GOT3 (cell line): ENCODE measurements at places on chromosomes 2 and 18.

GRCh38 chr2:36404318-36404717 is 48.7 kb downstream of the CRIM1 start:
- DNase-seq, result no peak

- no peak for DNase-seq
Measured at GRCh38 chr2:42324949-42325348, 36.1 kb downstream of the COX7A2L start.

DNA sequence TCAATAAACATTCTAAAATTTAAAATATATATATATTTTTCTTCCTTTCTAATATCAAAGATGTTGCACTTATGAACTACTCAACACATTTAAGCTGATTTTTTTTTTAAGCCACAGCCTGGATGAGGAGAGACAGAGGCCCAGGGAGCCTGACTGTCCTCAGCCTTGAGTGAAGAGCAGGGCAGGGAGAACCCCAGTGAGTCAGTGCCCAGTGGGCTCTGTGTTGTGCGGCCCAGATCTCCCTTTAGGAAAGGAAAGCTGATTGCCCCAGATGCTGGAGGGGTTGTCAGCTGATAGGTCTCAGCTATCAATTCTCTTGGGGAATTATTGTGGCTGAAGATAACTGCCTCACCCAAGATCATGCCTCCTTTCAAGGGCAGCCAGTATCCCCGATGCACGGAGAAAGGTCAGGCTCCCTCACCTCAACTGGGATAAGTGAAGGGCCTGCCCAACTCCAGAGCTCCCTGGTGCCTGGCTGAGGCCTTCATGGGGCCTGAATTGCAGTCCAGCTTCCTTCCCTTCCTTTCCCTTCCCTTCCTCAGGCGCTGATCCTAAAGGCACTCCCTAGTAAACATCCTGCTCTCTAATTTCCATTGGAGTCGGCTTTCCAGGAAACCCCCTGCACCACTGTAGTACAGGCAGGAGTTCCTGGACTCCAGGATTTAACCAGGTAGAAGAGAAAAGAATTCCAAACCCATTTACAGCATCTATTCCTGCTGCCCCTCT is 106.9 kb upstream of the ATL2 start:
- DNase-seq, result no peak

DNA sequence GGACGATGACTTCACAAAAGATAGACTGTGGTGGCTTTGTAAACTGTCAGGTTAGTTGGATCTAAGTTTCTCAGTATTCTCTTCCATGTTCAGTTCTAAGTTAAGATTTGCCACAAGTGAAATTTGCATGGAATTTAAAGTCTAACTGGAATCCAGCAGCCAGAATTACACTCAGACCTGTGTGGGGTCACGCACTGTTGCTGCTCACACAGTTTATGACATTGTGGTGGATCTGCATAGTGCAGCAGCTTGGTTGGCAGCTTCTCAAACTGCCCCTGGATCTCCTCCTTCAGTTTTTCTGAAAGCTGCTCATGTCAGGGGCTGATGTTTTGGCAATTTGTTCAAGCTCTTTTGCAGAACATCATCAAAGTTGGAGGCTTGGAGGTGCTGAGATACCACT is 228.1 kb upstream of the KCNJ3 start:
- DNase-seq, result no peak

DNA sequence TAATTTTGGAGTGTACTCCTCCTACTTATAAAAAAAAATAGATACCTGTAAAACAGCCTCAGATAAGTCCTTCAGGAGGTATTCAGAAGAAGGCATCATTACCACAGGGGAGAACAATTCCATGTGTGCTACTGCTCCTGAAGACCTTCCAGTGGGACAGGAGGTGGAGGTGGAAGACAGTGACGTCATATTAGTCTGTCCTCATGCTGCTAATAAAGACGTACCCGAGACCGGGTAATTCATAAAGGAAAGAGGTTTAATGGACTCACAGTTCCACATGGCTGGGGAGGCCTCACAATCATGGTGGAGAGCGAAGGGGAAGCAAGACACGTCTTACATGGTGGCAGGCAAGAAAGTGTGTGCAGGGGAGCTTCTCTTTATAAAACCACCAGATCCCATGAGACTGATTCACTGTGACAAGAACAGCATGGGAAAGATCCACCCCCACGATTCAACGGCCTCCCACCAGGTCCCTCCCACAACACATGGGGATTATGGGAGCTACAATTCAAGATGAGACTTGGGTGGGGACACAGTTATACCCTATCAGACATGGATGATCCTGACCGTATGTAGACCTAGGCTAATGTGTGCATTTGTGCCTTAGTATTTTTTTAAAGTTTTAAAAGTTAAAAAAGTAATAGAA is 98.4 kb downstream of the NDUFA10 start:
- no peak for DNase-seq

GRCh38 chr2:118345465-118345864 is 257.2 kb downstream of the INSIG2 start:
- DNase-seq, result no peak

- DNase-seq, result no peak
Measured at GRCh38 chr2:175769200-175769599, 232.9 kb downstream of the LNPK start.

- DNase-seq, result no peak
Measured at GRCh38 chr18:31261792-31262582, 56.0 kb upstream of the DSG1 start.

DNA sequence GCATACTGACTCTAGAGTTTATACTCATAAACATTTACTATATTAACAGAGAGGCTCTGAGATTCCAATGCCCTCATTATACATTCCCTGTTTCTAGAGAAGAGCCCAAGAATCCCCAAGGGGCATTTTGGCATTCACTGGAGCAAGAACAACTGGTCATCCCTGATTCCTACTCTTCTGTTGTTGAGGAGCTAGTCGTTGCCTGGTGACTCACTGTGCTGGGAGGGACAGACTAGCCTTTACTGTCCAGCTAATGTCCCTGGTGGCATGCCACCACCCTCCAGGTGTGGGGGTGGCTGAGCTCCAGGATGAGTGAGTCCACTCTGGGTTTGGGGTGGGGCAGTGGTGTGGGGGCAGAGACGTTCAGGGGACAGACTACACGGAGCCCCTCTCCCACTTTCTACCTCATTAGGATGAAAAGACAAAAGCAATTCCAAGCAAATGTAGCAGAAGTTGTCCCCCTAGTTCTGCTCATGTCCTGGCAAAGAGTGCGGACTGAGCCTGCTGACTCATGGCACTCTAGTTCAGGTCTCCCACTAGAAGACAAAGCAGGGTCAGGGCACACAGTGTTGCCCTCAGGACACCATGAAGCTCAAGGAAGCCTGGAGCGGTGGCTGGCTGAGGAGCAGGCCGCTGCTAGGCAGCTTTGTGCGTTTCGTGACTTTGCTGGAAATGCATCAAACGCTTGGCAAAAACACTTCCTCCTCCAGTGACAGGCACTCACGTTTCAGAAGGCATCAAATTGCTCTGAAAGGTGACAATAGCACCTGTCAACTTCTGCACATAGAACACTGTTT is 49.4 kb downstream of the RHOB start:
- DNase-seq, result no peak
